ENCODE measurements at places on chromosomes 5 and 9.

GRCh38 chr9:90085633-90086032 is 480.8 kb downstream of the GADD45G start:
- DNase-seq, result no peak

DNA sequence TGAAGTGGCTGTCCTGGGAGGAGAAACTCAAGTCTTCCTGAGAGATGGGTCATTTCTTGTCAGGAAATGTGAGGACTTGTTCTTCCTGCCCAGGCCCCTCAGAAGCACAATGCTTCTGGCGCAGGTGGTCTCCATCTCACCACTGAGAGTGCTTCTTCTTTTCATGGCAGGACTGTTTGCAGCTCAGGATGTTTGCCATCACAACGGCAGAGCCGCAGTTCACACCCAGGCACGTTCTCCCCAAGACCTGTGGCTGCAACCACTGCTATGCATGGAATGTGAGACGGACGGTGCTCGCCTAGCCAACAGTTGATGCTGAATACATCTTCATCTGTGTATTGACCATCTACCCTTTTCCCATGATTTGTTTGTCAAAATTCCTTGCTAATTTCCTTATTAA is 216.3 kb downstream of the GADD45G start:
- DNase-seq, result no peak

DNA sequence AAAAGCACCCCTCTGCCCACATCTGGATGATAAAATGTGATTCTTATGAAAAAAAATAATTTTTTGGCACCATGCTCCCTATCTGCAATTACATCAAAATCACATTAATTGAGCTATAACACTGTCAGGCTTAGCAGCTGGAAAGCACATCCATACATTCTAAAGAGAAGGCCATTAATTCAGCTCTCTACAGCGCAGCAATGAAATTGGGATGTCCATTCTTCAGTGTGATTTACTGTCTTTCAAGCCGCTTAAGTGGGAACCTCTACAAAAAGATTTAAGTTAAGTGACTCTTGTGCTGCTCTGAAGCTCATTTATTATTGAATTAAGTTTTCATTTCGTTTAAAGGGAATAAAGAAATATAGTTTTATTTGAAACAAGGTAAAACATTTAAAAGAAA is 171.3 kb downstream of the EBF1 start:
- DNase-seq, result peak; percentile 15

DNA sequence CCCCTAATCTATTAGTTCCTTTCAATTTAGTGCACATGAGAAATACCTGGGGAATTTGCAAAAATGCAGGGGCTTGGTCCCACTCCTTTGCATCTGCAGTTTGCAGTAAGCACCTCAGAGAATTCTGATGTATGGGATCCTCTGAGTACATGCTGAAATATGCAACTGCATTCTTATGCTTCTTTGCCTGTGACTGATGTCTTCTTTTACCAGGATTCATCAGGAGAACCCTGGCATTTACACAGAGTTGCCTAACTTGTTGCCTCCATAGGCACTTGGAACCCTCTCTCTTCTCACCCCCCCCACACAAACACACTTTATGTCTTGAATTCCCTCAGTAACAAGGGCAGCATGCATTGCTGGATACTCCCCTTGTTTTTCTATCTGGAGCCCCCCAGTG is 173.1 kb downstream of the KDM4C start:
- no peak for DNase-seq

DNA sequence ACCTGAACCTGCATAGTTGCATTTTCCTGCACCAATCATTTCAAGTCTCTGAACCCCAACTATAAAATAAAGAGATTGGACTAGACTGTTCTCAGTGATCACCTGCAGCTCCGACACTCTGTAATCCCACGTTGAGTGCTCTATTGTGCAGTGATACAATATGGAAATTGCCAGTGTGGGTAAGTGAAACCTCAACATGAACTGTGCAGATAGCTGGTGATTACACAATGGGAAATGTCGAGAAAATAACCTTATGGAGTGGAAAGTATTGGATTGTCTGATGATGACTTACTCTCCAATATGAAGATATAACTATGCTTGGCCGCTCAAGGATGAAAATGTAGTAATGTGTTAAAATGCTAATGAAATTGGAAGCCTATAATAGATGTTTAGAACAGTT is 293.1 kb upstream of the BRINP1 start:
- no peak for DNase-seq

DNA sequence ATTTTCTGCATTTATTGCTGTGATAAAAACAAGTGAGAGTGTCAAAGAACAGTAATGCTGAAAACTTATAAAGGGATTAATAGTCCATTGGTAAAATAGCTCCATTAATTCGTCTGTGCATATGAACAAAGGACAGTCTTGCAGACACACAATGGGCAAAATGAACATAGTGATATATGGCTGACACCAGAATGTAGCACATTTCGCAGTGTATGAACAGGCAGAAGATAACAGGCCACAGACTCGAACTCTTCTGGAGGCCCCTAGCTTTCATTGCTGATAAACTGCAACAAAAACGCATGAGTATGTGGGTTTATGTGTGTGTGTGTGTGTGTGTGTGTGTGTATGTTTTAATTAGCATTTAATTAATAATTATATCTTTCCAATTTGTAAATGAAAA is 354.8 kb downstream of the TAF11L14 start:
- no peak for DNase-seq

DNA sequence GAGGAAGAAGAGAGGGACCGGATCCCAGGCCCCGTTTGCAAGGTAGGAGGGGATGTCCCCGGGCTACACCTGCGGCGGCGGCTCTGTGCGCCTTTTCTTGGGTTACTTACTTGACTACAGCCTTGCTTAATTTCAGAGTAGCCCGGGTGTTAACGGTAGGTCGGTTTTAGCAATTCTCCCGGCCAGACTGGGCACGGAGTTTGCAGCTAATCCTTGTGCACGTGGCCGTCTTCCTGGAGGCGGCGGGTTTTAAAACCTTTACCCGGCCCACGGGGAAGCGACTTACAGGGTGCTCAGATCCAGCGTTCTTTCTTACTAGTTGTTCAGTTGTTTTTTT is 313 bp downstream of the BRIX1 start:
- DNase-seq, result no peak

GRCh38 chr5:181260720-181261319 is at the start of gene TRIM52:
TSS of gene TRIM52 (minus strand) at chr5:181261143. CDS start at chr5:181260813, 330 bp downstream.
- DNase-seq, result peak; percentile 85

DNA sequence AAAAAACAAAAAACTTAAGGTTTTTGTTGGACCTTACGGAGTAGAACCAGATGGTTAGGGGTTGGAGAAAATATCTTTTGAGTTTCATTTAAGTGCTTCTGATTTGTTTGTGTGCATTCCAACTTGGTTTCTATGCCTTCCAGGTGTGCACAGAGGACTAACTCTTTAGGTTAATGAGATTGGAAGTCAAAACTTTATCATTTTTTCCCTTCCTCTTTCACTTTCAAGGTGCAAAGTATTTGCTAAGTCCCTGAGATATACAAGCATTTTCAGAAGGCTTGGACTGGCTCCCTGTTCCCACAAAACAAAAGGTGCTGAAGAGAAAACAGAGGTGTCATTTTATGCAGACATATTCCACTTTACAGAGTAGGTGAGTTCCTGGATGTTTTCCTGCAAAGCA is 30.3 kb upstream of the CER1 start:
- no peak for DNase-seq

- no peak for DNase-seq
These were observed 1107.4 kb downstream of the DTWD2 start for GRCh38 chr5:117880932-117881331.
